ENCODE measurements at places on chromosomes 6 and 20. TPM values are rescaled to one million over a fixed set of nuclear protein-coding genes. Genes with fewer than 3 reads are reported as not detected.

ADRM1 gene
- total RNA-seq: 67.9 TPM

HLA-G gene
- 0.49 TPM for total RNA-seq

ACSS1 gene
- 38.7 TPM for total RNA-seq

C6orf132 gene
- not detected for total RNA-seq

CLPSL2 gene
- total RNA-seq: not detected

SLC32A1 gene
- total RNA-seq: not detected

CABLES2 gene
- total RNA-seq: 7.0 TPM

SLC35D3 gene
- 0.15 TPM for total RNA-seq

DLK2 gene
- total RNA-seq: 0.76 TPM

ZC3H12D gene
- total RNA-seq: 251 TPM

PRICKLE4 gene
- not detected for total RNA-seq

ZC2HC1B gene
- not detected for total RNA-seq

- DNase-seq: no peak
Observed at GRCh38 chr6:53899512-53899911, 104.7 kb downstream of the LRRC1 start.

DNA sequence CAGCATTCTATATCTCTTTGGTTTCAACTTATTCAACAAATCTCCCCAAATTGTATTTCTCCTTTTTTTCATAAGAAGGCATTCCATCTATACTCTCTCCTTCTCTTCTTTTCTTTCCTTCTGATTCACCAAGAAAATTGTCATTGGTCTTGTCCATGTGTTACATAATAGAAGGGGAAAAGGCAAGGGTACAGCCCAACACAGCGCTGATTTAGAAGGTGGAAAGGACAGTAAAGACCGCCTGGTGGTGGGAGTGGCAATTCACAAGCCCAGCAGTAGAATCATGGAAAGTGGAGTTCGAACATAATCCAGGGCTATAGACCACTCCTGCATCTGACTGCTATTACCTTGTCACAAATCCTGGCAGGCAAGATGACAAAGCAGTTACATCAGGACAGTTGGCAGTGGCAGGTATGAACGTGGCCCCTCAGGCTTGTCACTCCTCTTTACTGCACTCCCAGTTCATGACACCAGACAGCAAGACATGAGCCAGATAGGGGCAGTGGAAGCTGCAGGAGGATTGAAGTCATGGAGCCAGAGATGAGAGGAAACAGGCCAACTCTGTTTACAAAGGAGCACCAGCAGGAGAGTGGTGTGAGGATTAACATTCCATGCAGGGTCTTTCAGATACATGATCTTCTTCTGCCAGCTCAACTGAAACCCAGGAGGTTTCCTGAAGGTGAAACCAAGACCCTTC, 2.1 kb upstream of the TNFAIP3 start:
- no peak for DNase-seq

- DNase-seq: peak; percentile 70
Observed at GRCh38 chr6:31582230-31582643, at the start of gene LTB. Gene LTB, minus strand, starts transcription at chr6:31582424. Its CDS starts 7 bp downstream, at chr6:31582417.

DNA sequence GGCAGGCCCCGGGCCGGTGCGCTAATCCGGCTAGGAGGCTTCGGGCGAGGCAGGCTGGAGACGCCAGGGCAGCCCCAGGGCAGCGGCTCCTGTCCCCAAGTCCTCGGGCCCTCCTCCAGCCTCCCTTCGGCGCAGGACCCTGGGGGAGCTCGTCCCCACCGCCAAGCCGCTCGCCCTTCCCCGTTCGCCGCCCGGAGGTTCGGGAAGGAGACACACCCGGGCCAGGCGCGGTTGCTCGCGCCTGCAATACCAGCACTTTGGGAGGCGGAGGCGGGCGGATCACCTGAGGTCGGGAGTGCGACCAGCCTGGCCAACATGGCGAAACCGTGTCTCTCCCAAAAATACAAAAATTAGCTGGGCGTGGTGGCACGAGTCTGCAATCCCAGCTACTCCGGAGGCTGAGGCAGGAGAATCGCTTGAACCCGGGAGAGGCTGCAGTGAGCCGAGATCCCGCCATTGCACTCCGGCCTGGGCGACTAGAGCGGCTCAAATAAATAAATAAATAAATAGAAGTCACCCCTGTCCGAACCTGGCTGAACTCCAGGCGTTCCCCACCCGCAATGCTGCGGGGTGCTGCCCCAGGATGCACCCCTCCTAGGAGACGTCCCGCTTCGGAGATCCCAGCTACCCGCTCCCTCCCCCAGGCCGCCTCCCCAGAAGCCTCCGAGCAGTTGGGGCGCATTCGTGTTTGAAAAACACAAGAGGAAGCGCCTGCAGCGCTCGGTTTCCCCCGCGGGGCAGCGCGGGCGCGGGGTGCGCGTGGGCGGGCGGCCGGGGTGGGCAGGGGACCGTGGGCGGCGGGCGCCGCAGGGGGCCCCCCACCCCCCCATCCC, 27.5 kb downstream of the SERPINB9 start:
- peak; percentile 64 for DNase-seq

GRCh38 chr6:41940759-41941279, 789 bp downstream of the CCND3 start:
- DNase-seq: peak; percentile 83

DNA sequence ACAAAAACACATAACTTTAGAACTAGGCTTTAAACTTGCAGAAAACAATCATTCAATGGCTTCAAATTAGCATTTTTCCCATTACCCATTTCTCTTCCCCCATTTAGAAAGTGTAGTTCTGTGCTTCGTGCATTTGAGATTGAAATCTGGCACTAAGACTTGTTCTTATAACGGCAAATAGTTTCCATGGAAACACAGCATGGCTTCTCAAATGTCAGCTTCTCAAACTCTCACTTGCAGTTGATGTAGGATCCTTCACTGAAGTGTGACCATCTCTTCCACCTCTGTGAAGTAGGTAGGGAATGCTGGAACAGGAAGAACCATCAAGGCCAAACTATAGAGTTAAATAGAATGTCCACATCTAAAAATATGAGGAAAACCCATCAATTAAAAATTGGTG, 52.2 kb downstream of the MANEA start:
- DNase-seq: no peak

DNA sequence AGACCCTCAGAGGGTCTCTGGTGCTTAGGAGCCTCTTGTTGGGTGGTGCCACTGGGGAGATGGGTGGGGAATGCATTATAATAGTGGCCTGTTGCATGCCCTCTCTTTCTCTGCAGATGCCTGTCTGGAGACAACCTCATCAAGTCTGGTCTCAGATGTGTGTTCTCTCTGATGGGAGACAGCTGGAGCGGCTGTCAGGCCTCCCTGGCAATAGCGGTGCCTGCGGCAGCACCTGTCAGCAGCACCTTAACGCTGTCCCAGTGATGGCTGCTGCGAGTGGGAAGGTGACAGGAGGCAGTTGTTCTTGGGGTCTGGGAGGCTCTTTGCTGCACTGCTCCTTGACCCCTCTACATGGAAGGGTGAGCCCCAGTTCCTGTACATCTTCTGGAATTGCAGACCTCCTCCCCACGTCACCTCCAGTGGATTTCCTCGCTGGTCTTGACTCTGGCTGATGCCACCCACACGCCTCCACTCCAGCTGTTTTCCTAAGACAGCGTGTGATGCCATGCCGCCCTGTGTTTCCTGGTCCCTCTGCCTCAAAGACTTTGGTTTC, 63.3 kb upstream of the BLCAP start:
- DNase-seq: no peak

DNA sequence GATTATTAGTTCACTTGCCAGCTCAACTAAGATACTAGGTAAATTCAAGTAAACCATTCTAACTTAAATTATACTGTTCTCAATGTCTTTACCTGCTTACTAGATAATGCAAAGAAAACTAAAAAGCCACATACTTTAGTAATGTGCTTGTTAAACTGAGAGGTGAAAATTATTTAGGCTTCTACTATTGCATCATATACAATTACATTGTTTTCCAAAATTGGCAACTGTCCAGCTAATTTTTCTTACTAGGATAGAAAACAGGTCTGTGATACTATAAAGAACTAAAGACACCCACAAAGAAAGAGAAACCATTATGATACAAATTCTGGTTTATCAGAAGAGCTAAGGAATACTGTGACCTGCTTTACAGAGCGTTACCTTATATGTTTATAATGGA, 45.6 kb upstream of the ALDH8A1 start:
- no peak for DNase-seq

- no peak for DNase-seq
Observed at GRCh38 chr6:32819729-32820128, 2.9 kb upstream of the HLA-DOB start.

DNA sequence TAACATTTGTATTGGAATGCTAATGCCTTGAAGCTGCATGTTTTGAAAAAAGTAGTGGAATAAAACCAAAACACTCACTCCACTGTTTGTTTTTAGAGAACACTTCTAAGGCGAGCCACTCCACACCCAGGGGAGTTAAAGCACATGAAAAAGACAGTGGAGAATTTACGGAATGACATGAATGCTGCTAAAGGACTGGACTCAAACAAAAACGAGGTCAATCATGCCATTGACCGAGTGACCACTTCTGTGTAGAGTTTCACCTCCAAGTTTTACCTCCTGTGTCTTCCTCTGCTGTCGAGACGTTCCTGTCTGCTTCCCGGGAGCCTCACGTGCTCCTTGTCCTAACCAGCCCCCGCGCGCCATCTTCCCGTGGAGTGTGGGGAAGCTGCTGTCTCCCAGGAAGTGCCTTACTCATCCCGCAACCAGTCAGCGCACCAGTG, 127.8 kb downstream of the LRRC1 start:
- no peak for DNase-seq

- DNase-seq: no peak
Observed at GRCh38 chr6:11043961-11044711, at the start of gene ELOVL2. Gene ELOVL2, minus strand, starts transcription at chr6:11044305. Its CDS starts 75 bp downstream, at chr6:11044230.

GRCh38 chr20:31991339-31991705, 18.9 kb upstream of the CCM2L start:
- DNase-seq: no peak

- no peak for DNase-seq
Observed at GRCh38 chr6:53710788-53711187, 45.2 kb upstream of the KLHL31 start.

GRCh38 chr6:82030301-82030700, 217.2 kb downstream of the IBTK start:
- no peak for DNase-seq

GRCh38 chr20:11469795-11470435, 447.8 kb upstream of the BTBD3 start:
- no peak for DNase-seq

- DNase-seq: no peak
Observed at GRCh38 chr20:13995841-13996240, 525 bp downstream of the MACROD2 start.

GRCh38 chr20:32474967-32475811, 109.9 kb downstream of the NOL4L start:
- DNase-seq: no peak

- peak; percentile 54 for DNase-seq
Observed at GRCh38 chr6:167056370-167056769, 57.2 kb downstream of the CEP43 start.

DNA sequence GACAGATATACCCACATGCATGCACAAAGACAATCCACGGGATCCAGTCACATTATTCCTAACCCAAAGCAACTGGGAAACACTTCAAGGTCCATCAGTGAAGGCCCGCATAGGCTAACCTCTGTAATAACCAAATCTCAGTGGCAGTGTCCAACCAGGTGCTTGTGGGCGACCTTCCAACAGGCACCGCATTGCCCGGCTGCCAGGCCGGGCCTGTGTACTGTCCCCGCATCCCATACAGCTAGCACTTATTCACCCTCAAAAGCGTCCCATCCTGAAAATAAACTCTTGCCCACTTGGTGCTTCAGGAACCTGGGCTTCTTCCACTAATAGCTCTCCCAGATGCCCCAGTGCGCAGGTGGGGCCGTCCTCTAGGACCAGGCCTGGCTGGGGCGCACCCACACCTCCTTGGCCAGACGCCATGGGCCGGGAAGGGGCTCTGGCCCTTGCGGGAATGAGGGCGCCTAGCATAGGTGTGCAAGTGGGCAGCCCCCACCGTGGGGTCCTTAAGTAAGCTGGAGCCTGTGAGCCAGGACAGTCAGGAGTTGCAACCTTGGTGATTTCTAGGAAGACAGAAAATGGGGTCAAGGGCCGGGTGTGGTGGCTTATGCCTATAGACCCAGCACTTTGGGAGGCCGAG, 1.1 kb upstream of the ENTPD6 start:
- no peak for DNase-seq

GRCh38 chr20:63124782-63125580, 91.0 kb downstream of the YTHDF1 start:
- DNase-seq: no peak

DNA sequence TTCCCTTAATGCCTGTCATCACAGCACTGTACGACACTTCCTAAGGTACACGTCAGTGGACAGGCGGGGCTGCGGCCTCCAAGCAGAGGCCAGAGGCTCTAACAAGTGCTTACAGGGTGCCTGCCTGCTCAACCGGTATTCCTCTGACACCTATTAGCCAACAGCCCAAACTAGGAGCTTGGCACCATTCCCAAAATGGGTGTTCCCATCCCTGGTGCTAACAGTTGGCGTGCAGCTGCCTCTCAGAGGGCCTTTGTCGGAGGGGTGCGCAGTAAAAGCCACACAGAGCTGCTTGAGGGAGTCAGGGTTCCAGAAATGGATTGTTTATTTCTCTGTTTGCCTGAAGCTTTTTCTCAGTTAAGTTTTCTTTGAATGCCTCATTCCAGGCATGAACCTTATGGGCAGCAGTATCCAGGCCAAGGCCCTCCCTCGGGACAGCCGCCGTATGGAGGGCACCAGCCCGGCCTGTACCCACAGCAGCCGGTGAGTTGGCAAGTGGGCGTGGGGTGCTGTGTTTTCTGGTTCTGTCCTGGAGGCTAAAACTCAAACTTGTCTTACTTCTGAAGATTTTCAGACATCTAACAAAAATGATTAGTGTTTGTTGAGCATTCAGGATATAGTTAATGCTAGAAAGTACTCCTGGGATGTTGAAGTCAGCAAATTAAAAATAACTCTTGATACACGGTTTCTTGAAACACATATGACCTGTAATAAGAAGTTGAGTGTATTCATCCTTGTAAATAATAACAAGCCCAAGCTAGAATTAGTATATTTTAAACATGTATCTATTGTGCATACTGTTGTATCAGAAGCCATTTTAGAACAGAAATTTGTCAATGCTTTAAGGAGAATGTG, 124.7 kb downstream of the TMEM242 start:
- DNase-seq: no peak

DNA sequence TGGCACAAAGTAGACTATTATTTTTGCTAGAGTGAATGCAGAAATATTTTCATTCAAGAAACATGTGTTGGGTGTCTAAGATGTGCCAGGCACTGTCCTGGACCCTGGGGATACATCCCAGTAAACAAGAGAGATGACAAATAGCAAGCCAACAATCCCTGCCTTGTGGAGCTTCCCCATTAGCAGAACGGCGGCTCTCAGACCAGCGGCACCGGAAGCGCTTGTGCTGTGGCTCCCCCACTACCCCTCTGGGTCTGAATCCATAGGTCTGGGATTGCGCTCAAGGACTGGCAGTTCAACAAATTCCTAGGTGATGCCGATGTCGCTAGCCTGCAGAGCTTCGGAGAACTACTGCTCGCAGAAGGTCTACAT, 98.5 kb upstream of the AGPAT4 start:
- DNase-seq: no peak

GRCh38 chr6:111978532-111979149, 75.3 kb upstream of the CCN6 start:
- DNase-seq: no peak

GRCh38 chr20:15863735-15864134, 709.5 kb downstream of the KIF16B start:
- no peak for DNase-seq
